ENCODE measurements at places on chromosomes 13 and 19.

DNA sequence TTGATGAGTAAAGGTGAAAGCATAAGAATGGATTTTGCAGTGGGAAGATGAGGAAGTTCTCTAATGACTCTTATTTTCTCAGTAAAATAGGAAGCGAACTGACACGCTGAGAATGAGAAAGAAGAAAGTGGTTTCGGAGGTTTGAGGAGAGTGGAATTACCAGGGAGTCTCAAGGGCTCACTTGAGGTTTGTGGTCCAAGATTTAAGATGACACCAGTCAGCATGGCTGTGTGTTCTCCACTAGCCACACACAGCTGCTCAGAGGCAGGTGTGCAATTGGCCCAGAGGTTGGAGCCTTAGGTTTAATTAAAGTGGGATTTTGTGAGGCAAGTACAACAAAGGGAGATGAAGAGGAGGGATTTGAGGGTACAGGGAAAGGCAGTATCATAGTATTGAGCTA, 99.6 kb upstream of the NBEA start:
- DNase-seq: no peak

GRCh38 chr13:29594303-29594709, 1.2 kb downstream of the SLC7A1 start:
- DNase-seq: no peak

- DNase-seq: no peak
Measured at GRCh38 chr13:112034846-112035245, 32.1 kb upstream of the SOX1 start.

GRCh38 chr19:31529121-31529520, 179.9 kb upstream of the TSHZ3 start:
- no peak for DNase-seq

DNA sequence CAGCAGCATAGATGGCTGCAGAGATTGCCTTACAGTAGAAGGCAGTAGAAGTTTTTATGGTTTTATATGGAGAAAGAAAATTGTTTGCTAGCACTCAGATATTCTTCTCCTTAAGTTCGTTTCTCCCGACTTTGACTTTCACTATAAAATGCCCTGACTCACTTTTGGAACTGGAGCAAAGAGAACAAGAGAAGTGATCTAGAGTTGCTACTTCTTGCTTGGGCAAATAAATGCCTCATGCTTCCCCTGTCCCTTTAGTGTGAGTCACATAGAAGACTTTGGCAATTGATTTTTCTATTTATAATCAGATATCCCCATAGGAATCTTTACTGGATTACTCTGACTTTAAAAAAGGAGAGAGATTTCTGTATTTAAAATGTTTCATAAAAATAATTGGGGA, 46.9 kb downstream of the ITGBL1 start:
- DNase-seq: no peak

- peak; percentile 30 for DNase-seq
Measured at GRCh38 chr19:55437410-55437809, 5.7 kb downstream of the SHISA7 start.

GRCh38 chr19:16223746-16224145, 26.0 kb downstream of the AP1M1 start:
- no peak for DNase-seq

DNA sequence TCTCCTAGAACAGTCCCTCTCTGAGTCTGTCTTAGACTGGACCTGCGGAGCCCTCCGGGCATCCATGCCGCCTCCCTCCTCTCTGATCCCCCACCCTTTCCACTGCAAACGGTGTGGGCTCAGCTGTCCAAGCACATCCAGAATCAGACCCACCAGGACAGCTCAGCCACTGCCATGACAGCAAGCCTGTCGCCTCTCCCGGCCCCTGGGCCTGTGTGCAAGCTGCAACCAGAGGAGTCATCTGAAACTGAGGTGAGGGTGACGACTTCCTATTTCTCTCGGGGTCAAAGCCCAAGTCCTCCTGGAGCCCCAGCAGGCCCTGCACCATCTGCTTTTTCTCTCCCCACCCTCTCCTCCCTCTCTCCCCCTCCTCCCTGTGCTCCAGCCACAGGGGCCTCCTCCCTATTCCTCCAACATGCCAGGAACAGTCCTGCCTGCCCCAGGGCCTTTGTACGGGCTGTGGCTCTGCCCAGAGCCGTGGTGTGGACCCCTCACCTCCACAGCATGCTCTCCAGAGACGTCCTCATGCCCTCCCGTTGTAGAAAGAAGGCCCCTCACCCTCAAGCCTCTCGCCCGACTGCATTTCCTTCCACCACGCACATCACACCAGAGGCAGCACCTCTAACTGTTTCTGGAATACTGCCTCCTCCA, 23.5 kb upstream of the MYDGF start:
- no peak for DNase-seq

DNA sequence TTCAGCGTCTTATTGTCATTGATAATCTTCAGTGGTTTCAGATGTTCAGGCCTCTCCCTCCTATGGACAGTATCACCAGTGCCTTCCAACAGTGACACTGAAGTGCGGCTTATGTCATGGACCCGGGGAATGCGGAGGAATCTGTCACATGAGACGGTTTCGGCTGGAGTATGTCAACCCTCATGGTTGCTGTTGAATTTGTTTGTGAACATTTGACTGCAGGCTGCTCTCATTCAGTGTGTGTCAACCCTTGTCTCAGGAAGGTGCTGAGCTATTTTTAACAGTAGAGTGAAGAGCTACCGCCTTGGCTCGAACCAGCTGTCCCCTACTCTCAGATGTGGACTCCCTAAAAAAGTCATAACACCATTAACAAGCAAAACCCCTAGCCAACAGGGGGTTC, 138.8 kb upstream of the RNF113B start:
- no peak for DNase-seq

DNA sequence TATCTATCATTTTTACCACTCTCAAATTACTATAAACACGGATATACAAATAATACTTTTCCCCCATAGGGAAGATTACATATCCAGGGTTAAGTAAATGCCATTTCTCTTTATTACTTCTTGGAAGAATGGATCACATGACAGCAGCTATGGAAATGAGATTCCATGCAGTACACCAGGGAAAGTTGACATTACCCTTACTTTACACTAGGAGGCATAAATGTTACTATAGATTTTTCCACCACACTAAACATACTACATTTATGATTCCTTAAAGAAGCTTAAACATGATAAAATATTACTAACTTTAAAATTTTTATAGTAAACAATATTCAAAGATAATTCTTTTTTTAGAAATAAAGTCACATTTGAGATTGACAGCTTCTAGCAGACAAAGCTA, 611.4 kb downstream of the PCDH9 start:
- no peak for DNase-seq

DNA sequence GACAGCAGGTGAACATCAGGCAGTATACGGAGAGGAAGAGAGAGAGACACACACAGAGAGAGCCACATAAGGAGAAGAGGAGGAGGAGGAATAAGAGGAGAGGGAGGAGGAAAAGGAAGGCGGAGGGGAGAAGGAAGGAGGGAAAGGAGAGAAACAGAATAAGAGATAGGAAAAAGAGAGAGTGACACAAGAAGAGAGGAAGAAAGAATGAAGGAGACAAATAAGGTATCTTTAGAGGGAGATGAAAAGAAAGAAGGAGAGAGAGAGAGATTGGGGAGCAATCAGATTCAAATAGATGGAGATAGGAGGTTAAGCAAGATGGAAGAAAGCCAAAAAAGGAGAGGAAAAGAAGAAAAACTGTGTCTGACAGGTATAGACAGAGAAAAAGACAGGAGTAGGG, 44.0 kb upstream of the CYP2B6 start:
- no peak for DNase-seq

DNA sequence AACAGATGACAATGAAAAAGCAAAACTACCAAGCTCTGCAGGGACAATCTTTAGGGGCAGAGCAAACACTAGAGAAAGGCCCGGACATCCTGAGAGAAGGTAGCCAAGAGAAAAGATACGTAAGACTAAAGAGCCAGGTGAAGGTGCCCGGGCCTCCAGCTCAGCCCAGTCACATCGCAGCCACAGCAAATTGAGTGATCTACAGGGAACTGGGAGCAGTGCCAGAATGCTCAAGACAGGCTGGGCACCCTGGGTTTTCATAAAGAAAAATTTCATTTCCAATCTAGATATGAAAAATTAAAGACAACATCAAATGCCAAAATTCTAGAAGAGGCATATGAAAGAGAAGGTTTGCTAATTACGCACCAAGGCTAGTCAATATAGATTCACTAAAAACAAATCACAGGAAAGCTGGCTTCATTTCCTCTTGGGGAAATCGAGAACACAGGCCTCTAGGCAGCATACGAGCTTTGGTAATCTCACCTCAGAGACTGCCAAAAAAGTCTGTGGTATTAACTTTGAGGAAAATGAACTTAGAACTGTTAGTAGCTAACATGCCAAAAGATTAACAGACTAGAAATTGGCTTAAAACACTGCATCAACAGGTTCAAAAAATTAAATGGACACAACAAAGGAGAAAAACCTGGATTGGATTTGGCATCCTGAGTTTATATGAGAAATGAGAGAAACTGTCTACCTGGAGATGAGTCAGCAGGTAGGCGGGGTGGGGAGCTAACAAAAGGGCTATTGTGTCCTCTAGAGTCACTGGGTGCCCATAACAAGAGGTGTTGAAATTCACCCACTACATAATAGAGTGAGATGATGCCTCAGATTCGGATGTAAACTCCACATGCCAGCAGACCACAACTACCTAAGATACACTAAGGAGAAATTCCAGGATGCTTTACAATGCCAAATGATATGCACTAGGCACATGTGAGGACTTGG, 6.6 kb downstream of the ANKRD10 start:
- no peak for DNase-seq

All from substantia nigra (tissue), 51 donors.